ENCODE measurements at places on chromosomes 5 and 9. TPM values are rescaled to one million over a fixed set of nuclear protein-coding genes. Genes with fewer than 3 reads are reported as not detected.

JAKMIP2 gene
- 2.0 TPM for total RNA-seq

PTGDS gene
- 57.3 TPM for total RNA-seq

CCL19 gene
- total RNA-seq, result not detected

NIPBL gene
- total RNA-seq, result 76.0 TPM

SPATA31D4 gene
- total RNA-seq, result not detected

FLT4 gene
- total RNA-seq, result 10.9 TPM

Data from subcutaneous adipose tissue (tissue), 4 donors.